CD4-positive, alpha-beta T cell treated with Interleukin-1 beta for 1 hour (primary cell): ENCODE measurements at places on chromosomes 7 and 10.

DNA sequence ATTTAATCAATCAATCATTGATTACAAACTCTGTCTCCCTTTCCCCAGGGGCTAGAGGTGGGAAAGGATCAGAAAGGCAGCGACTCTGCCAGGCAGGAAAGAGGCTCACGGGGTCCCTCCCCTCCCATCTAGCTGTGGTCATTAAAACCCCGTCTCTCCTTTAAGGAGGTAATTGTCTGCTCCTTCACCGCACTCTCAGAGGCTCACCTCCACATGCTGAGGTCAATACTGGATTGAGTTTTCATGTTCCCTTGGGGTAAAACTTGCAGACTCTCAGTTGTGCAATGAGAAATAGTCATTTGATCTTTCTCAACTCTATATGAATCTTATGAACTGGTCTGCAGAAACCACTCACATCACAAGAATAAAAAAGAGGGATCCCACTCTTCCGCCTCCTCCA, 368.8 kb downstream of the ADRA2A start:
- no peak for DNase-seq

DNA sequence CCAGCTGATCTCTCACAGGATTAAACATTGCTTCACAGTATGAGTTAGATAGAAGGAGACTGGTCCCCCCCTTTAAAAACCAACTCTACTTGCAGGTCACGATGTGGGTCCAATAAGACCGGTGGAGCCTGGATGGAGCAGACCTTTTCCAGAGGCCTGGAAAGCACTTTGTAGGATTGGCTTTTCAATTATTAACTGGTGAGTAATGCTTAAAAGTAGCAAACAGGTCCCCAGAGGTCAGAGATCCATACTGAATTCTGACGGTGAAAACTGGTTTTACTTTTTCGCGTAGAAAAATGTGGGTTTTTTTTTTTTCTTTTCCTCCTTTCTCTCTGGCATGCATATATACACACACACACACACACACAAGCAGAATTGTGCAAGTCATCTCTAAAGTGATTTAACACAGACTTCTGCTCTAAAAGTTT, 74.9 kb upstream of the OGDHL start:
- DNase-seq: no peak

- DNase-seq: no peak
Observed at GRCh38 chr7:122622682-122623081, 76.2 kb downstream of the RNF133 start.

GRCh38 chr10:105989995-105990394, 1174.5 kb downstream of the SORCS1 start:
- DNase-seq: no peak

DNA sequence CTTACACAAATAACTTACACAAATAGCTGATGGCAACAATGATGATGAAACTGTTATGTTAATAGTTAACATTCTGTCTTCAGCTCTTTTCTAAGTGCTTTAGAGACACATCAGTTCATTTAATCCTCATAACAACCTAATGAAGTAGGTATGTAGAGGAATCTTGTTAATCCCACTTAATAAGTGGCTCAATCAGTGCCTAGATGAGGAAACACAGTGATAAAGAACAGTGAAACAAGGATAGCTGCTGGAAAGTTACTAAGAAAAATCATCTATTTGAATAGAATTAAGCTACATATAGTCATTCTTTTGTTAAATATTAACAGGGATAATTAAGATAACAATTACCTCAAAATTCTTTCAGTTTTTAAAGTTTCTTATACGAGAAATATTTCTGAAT, 487.6 kb downstream of the ARL4A start:
- no peak for DNase-seq

GRCh38 chr7:110373416-110373815, 717.5 kb upstream of the LRRN3 start:
- no peak for DNase-seq

- DNase-seq: no peak
Observed at GRCh38 chr7:128364166-128364870, 2.8 kb upstream of the PRRT4 start.

GRCh38 chr7:38189231-38189938, 11.3 kb downstream of the STARD3NL start:
- no peak for DNase-seq

DNA sequence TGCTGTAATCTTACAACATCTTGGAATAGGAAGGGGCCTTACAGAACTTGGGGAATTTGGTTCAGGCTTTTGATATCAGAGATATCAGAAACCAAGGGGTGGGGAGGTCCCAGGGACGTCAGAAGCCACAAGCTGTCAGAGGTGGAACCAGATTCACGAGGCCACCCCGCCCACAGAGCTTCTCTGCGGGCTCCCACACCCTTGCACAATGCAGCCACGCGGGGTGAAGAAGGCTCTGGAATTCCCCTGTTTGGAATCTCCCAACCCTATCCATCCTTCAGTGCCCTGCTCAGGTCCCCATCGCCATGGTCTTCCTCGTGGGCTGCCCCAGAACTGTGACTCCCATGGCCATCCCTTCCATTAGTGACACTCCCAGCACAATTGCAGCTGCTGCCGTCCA, 247.1 kb upstream of the SHH start:
- no peak for DNase-seq

DNA sequence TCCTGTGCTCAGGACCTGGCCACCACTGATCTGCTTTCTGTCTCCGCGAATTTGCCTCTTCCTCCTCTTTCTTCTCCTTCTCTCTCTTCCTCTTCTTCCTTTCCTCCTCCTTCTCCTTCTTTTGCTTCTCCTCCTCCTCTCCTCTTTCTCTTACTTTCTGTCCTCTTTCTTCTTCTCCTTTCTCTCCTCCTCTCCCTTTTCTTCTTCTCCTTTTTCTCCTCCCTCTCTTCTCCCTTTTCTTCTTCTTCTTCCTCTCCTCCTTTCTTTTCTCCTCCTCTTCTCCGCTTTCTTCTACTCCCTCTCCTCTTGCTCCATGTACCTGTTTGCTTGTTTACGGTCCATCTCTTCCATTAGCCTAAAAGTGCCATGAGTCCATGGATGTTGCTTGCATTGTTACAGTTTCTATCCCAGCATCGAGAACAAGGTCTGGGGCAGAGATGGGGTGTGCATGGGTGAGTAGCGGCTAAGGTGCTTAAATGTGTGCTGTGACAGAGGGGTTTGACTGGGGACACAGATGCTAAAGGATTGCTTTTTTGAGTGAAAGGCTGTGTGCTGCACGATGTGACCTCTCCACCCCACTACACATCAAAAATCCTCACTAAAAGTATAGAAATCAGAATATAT, 7.7 kb downstream of the SH2D4B start:
- no peak for DNase-seq

GRCh38 chr7:16028103-16028502, 341.6 kb upstream of the MEOX2 start:
- no peak for DNase-seq

DNA sequence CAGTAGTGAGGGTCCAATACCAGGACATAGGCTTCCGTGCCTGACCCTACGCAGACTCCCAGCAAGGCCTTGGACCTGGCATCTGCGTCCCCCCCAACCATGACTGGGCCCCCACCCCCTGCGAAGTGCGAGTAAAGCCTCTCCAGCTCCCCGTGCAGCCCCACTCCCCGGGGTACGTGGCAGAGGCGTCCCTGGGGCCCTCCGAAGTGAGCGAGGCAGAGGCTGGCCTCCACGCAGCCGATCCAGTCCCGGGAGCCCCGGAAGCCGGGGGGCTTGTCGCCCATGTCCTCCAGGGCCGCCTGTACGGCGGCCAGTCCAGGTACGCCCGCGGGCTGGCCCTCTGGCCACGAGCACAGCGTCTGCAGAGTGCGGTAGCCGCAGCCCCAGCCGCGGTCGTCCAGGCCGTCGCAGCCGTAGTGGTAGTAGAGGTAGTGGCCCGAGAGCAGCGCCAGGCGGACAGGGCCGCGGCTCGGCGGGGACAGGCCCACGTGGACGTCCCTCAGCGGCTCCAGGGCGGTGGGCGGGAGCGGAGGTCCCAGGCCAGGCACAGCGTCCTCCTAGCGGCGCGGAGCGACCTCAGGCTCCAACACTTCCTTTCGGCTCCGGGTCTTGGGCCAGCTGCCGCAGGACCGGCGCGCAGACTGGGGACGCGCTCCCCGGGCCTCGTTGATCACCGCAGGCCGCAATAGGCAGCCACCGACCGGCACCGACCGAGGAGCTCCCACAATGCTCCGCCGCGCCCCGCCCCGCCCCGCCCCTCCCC, at the start of gene UFSP1:
Gene UFSP1 (minus strand): TSS at position 728 of the 763 bp plus-strand sequence. CDS start 444 bp downstream, at position 284.
- no peak for DNase-seq

- no peak for DNase-seq
Observed at GRCh38 chr7:11328309-11328708, 354.6 kb downstream of the PHF14 start.

- DNase-seq: no peak
Observed at GRCh38 chr10:20892796-20893195, 4.3 kb downstream of the NEBL start.

DNA sequence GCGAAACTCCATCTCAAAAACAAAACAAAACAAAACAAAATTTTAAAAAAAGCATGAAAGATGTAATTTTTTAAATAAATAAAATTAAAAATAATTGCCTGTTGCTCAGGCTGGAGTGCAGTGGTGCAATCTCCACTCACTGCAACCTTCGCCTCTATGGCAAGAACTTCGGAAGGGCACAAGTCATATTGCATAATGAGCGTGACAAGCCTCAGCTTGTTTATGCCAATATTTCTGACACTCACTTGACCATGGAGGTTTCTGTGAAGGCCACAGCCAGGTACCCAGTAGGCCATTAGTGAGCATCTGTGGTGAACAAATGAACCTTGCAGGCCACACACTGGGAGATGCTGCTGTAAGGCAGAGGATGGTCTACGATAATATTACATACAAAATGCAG, 106.1 kb upstream of the KMT2C start:
- no peak for DNase-seq

- DNase-seq: no peak
Observed at GRCh38 chr7:129797214-129797789, 155.5 kb downstream of the UBE2H start.

DNA sequence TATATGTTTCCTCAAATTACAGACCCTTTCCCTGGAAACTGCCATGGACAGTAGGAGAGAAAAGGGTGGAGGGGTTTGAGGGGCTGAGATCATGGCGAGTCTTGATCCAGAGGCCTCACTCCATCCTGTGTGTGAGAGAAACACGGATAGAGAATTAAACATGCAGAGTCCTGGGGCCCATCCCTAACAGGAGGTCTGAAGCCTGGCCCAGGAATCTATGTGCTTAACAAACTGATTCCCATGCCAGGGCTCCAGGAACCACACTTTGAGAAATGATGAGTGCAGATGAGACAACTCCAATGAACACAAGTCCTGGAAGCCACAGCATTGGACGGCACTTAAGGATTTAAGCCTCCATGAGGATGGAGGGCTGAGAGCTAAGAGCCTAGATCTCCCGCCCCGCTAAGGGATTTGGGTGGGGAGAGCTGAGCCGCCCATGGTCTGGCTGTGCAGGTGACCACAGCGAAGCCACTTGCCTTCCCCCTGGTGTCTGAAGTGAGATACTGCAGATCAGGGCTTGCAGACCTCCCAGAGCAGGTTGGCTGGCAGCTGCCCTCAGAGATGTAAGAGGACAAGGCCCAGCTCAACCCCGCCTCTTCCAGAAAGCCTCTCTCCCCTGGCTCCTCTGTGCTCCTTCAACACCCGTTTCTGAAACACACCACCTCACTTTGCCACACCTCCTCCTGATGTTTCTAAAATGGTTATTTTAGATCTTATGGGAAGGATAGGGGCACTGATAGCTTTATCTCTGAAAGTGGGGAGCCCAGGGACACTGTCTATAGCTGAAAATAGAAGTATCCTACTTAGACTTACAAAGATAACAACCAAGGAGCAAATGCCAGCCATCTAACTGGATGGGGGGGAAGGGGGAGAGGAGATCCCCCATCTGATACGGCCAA, 24.8 kb upstream of the EIF5AL1 start:
- DNase-seq: peak; percentile 29

GRCh38 chr7:55557666-55558188, 14.6 kb downstream of the VOPP1 start:
- DNase-seq: no peak

GRCh38 chr7:74542558-74543117, 88.9 kb downstream of the GTF2IRD1 start:
- no peak for DNase-seq

GRCh38 chr10:48844616-48845015, 95.0 kb downstream of the LRRC18 start:
- no peak for DNase-seq

GRCh38 chr10:100009283-100009792, 409 bp downstream of the DNMBP start:
- no peak for DNase-seq

- DNase-seq: no peak
Observed at GRCh38 chr10:116606061-116606483, 14.7 kb upstream of the PNLIPRP2 start.

GRCh38 chr7:92644406-92645113, 54.4 kb upstream of the FAM133B start:
- no peak for DNase-seq

DNA sequence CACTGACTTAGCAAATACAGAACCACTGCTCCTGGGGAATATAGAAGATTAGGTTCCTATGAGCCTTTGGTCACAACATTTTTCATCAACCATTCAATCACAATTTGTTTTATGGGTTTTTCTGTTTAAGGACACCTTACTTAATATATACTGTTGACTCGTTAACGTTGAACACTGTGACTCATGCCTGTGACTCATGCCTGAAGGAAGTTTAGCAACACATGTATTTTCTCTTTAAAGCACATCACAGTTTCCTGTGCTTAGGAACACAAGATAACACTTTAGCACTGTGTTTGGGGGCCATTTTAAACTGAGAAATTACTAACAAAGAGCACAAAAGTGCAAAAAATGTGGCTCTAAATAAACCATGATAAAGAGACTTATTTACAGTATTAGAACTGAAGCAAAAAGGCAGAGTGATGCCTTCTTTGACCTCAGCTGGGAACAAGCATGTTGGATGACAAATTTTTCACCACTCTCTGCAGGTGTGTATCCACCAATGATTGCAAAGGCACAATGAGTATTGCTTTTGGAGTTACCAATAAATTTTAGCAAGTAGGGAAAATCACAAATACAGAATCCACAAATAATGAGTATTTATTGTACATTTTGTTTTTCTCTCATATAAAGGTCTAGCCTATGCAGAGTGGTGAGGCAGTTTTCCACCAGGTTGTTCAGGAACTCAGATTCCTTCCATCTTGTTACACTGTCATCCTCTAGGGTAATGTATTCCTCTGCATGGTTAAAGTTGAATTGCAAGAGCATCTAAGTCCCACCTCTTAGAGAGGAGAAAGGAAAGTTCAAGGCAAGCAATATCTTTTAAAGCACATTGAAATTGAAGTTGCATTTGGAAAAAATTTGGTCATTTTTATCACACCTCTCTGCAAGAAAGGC, 7.3 kb downstream of the FGFBP3 start:
- DNase-seq: peak; percentile 56

GRCh38 chr7:143323653-143324052, 7.7 kb downstream of the CLCN1 start:
- no peak for DNase-seq

- no peak for DNase-seq
Observed at GRCh38 chr7:127913686-127914085, 117.6 kb downstream of the LRRC4 start.

GRCh38 chr10:128895473-128895872, 571.6 kb upstream of the MGMT start:
- no peak for DNase-seq

DNA sequence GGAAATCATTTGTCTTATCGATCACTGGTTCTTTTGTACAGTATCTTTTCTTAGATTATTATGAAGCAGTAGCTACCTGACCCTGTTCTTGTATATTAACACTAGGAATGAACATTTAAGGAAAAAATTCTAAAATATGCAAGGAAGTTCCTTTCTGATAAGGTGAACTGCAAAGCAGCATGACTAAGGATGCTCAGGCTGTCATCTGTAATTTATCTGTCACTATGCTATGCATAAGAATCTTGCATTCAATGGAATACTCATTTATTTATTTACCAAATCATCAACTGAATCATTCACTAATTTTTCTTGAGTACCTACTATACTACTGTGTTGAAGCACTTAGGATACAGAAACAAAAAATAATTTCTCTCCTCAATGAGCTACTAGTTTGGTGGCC, 5.8 kb downstream of the GSDME start:
- DNase-seq: no peak
